Neural progenitor cell (in vitro differentiated cells): ENCODE measurements at places on chromosomes 16 and 17. TPM values are rescaled to one million over a fixed set of nuclear protein-coding genes. Genes with fewer than 3 reads are reported as not detected.

GRCh38 chr17:54754560-54754959 is 146.1 kb upstream of the TOM1L1 start:
- H3K36me3 ChIP-seq: no peaks in the 10 kb centered on the region
- DNase-seq: peak; percentile 4
- H3K4me3 ChIP-seq: no peak overlapping the region

DNA sequence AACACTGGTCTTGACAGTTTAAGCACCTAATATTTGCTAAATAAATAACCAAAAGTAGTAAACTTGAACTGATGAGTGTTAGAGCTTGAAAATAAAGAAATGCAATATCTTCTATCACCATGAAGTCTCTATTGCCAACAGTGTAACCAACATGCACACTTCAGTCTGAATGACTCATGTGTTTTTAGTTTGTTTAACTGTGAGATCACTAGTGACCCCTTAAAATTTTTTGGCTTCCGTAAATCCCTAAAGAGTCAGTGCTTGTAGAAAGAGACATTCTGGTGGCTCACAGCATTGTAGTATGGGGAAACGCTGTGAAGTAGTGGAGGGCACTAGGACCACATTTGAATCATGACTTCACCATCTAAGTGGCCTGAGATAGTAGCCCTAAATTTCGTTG is 341.1 kb downstream of the PMP22 start:
- no peaks in the 10 kb centered on the region for H3K27me3 ChIP-seq
- H3K36me3 ChIP-seq: peaks cover 10% of the 10 kb centered on the region
- no peak overlapping the region for H3K27ac ChIP-seq

DNA sequence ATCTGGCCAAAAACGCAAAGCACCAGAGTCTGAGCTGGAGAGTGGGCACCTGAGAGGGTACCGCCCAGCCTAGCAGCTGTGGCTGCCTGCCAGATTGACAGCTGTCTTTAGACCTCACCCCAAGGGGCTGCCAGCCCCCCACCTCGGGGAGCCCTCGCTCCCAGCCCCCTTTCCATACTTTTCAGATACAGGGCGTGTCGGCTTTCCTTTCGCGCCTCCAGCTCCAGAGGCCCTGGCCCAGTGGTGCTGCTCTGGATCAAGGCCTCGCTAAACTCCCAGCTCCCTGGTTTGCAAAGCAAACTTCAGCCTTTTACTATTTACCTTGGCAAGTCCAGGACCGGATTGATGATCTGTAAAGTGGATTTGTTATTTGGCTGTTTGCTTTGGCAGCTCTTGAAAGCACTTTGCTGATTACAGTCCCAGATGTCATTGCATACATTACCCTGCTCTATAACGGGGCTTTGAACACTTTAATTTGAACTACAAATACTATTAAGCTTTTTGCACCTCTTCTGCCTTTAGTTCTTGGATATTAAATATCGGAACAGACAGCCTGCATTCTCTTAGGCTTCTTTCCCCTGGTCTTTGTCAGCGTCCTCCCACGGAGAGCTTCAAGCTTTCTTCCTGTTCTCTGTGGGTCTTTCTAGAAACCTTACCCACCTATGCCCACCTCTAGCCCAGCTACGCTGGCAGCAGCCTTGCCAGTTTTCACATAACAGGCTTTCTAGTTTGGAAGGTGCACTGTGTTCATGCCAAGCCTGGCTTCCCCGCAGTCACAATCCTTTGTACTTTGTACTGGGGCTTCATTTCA is 63.6 kb upstream of the TBX2 start:
- no peaks in the 10 kb centered on the region for H3K4me1 ChIP-seq
- H3K4me3 ChIP-seq: no peak overlapping the region
- H3K27ac ChIP-seq: no peak overlapping the region
- no peak for DNase-seq
- H3K36me3 ChIP-seq: no peaks in the 10 kb centered on the region

- H3K4me3 ChIP-seq: no peak overlapping the region
- H3K36me3 ChIP-seq: no peaks in the 10 kb centered on the region
- no peaks in the 10 kb centered on the region for H3K27me3 ChIP-seq
- H3K27ac ChIP-seq: no peak overlapping the region
- peaks cover 5% of the 10 kb centered on the region for H3K4me1 ChIP-seq
- no peak for DNase-seq
These were observed 44.4 kb downstream of the CLEC19A start for GRCh38 chr16:19329932-19330331.

- H3K27me3 ChIP-seq: no peaks in the 10 kb centered on the region
- no peak overlapping the region for H3K4me3 ChIP-seq
- peaks cover 10% of the 10 kb centered on the region for H3K4me1 ChIP-seq
- no peaks in the 10 kb centered on the region for H3K36me3 ChIP-seq
- H3K27ac ChIP-seq: no peak overlapping the region
These were observed 12.6 kb upstream of the ADGRG1 start for GRCh38 chr16:57615813-57616212.

ACSF2 gene
- 15.2 and 28.8 TPM in 2 replicates for total RNA-seq
